ENCODE measurements at places on chromosomes 7 and 10. TPM values are rescaled to one million over a fixed set of nuclear protein-coding genes. Genes with fewer than 3 reads are reported as not detected.

- no peaks in the 10 kb centered on the region for H3K27me3 ChIP-seq
- H3K4me1 ChIP-seq = peaks cover 21% of the 10 kb centered on the region
- no peak for DNase-seq
- H3K27ac ChIP-seq = no peak overlapping the region
- no peaks in the 10 kb centered on the region for H3K36me3 ChIP-seq
Measured at GRCh38 chr10:118871244-118871865, 116.6 kb upstream of the CACUL1 start.

DNA sequence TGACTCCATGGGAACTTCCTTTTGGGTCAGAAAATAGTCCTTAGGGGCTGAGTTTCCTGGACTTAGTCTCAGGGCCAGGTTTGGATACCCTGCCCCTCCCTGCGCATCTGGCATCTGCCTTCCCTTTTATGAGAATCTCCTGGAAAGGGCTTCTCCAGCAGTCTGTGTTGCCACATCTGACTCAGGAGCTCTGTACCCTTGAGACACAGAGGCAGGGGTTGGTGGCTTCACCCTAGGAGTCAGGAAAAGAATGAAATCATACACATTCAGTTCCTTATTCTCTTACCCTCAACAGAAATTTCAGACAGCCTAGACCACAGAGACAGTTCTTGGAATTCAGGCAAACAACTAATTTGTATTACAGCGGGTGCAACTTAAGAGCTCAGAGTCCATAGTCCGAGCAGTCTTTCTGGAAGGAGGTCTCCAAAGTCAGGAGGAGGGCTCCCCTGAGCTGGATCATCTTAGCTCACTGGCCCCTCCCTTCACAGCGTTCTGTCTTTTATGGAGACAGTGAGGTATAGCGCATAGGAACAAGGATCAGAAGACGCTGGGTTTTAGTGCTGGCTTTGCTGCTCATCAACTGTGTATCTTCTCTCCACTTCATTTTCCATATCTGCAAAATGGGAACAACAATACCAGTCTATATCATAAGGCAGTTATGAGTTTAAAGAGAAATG lies 3.0 kb upstream of the PLAU start:
- H3K27me3 ChIP-seq = peaks cover 3% of the 10 kb centered on the region
- no peaks in the 10 kb centered on the region for H3K36me3 ChIP-seq
- H3K27ac ChIP-seq = peak overlapping the region; percentile 56
- DNase-seq = peak; percentile 33
- H3K4me3 ChIP-seq = no peak overlapping the region
- H3K4me1 ChIP-seq = peaks cover 23% of the 10 kb centered on the region

DNA sequence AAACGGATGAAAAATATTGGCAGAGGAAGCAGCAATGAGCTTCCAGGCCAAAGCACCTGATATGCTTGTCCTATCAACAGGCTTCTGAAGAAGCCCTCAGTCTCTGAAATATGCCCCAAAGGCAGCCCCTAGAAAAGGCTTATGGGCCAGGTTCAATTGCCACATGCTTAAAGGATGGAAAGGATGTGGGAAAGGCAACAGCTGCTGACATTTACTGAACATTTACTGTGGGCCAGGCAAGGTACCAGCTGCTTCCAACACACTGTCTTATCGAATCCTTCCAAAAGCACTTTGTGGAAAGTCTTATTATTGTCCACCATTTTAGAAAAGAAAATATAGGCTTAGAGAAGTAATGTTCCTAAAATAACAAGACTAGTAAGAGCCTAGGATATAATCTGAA lies 56.5 kb downstream of the DOCK4 start:
- no peaks in the 10 kb centered on the region for H3K4me1 ChIP-seq
- H3K4me3 ChIP-seq = no peak overlapping the region
- no peaks in the 10 kb centered on the region for H3K27me3 ChIP-seq
- H3K36me3 ChIP-seq = no peaks in the 10 kb centered on the region

DNA sequence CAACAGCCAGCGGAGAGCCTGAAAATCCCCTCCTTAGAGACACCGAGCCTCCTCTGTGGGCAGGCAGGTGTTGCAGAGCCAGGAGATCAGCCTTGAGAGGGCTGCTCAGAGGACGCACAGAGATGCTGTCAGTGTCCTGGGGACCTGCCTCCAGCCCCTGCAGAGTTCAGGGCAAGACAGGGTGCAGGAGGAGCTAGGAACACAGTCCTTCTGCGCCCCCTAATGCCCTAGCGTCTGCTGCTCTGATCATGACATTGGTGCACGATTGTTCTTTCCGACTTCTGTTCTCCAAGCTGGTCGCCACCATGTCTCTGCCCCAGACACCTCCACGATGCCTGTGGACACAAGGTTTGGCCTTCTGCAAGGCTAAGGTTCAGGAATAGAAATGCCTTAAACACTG lies 613.7 kb upstream of the MKI67 start:
- peaks cover 3% of the 10 kb centered on the region for H3K27me3 ChIP-seq
- H3K4me3 ChIP-seq = no peak overlapping the region
- no peak for DNase-seq
- no peaks in the 10 kb centered on the region for H3K36me3 ChIP-seq

- no peak overlapping the region for H3K27ac ChIP-seq
- DNase-seq = no peak
- peaks cover 7% of the 10 kb centered on the region for H3K27me3 ChIP-seq
- H3K4me1 ChIP-seq = no peaks in the 10 kb centered on the region
- H3K36me3 ChIP-seq = no peaks in the 10 kb centered on the region
Measured at GRCh38 chr10:25820472-25820871, 113.6 kb upstream of the MYO3A start.

- no peak overlapping the region for H3K4me3 ChIP-seq
- no peak overlapping the region for H3K27ac ChIP-seq
- DNase-seq = no peak
- peaks cover 6% of the 10 kb centered on the region for H3K36me3 ChIP-seq
Measured at GRCh38 chr7:129006636-129007414, 48.1 kb downstream of the TNPO3 start.

- H3K27ac ChIP-seq = no peak overlapping the region
- no peaks in the 10 kb centered on the region for H3K36me3 ChIP-seq
- no peaks in the 10 kb centered on the region for H3K27me3 ChIP-seq
- H3K4me1 ChIP-seq = no peaks in the 10 kb centered on the region
- no peak for DNase-seq
Measured at GRCh38 chr7:107213193-107213788, 44.5 kb downstream of the HBP1 start.

DNA sequence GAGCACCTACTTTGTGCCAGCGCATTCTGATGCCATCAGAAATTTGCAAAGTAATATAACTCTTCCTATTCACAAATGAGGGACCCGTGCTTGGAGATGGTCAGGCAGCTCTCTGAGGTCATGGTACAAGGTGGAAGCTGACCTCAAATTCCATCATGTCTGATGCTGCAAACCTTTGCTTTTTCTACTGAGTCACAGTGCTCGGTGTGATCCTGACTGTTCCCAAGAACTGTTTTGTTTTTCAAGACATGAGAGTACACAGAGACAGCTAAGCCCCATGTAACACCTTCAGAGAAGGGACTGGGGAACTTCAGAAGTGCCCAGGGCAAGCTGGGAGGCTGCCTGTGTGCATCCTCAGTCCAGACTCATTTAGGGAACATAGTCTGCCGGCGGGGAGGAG lies 111.3 kb downstream of the FRMD4A start:
- H3K4me1 ChIP-seq = no peaks in the 10 kb centered on the region
- H3K4me3 ChIP-seq = no peak overlapping the region
- DNase-seq = no peak

DNA sequence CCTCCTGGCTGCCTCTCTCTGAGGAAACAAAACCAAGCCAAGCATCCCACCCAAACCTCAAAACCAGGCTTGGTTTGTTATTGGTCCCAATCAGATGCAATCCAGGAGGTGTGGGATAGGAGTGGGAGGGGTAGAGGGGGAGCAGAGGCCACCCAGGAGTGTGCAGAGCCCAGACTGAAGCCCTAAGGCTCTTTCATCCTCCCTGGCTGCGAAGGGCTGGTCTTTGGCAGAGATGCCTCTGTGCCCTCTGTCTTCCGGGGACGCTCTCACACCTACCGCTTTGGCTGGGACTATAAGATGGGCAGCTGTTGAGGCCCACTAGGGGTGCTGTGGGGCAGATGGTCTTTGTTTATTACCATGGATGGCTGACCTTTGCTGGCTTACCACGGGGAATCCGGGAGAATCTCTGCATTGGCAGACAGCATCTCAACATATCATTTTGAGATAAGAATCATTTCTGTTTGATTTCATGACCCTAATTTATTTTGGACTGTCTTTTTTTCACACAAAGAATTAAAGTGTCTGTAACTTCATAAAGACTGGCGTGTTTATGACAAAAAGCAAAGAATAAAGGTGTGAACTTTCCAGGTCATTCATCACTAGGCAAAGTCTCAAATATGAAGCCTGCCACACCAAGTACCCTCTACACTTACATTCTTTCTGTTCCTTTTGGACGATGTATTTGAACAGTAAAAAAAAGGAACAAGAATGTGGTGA lies 6.5 kb upstream of the DENND2A start:
- no peak overlapping the region for H3K4me3 ChIP-seq
- DNase-seq = no peak
- H3K36me3 ChIP-seq = no peaks in the 10 kb centered on the region
- H3K27ac ChIP-seq = no peak overlapping the region
- H3K27me3 ChIP-seq = peaks cover 4% of the 10 kb centered on the region

GRCh38 chr10:98474628-98475027 lies 27.9 kb upstream of the HPS1 start:
- H3K4me1 ChIP-seq = no peaks in the 10 kb centered on the region
- no peaks in the 10 kb centered on the region for H3K27me3 ChIP-seq
- no peak overlapping the region for H3K4me3 ChIP-seq

The ITPRID1 gene
- not detected for total RNA-seq
